ENCODE measurements at places on chromosomes 4 and X.

DNA sequence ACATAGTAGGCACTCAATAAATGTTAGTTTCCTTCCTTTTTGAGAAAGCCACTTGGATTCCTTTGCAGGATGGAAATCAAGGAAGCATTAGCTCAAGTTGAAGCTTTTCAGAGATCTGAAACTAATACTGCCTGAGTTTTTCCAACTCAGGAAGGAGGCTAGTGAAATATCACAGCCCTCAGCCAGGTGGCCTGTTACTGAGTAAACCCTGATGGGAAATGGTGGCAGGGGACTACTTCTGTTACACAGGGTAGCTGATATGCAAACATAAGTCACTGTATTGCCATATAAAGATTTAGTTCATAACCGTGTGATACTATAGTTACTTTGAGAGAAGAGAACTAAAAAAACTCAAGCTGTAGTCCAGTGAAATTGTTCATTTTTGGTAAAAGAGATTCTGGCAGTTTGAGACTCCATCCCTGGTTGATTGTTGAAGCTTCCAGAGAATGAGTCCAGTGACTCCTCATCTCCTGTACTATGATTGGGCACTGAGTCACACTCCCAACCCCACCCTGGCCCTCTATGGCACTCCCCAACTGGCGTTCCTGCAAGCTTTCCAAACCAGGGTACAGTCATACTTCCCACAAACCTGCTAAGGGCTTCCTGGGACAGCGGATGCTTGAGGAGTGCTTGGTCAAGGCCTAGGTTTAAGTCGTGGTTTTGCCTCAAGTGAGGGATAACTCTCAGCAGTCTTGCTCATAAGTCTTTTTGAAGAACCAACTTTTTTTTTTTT, 81.8 kb downstream of the MID1IP1 start:
- no peak for DNase-seq

- peak; percentile 69 for DNase-seq
Observed at GRCh38 chr4:77100234-77100633, 24.4 kb upstream of the CCNI start.

GRCh38 chr4:35539404-35540055, 704.8 kb downstream of the ARAP2 start:
- no peak for DNase-seq

- no peak for DNase-seq
Observed at GRCh38 chrX:7233580-7234406, 85.8 kb upstream of the PUDP start.

GRCh38 chr4:145697332-145697731, 17.4 kb downstream of the C4orf51 start:
- DNase-seq = no peak

- no peak for DNase-seq
Observed at GRCh38 chr4:157226035-157226434, 5.5 kb downstream of the GRIA2 start.

DNA sequence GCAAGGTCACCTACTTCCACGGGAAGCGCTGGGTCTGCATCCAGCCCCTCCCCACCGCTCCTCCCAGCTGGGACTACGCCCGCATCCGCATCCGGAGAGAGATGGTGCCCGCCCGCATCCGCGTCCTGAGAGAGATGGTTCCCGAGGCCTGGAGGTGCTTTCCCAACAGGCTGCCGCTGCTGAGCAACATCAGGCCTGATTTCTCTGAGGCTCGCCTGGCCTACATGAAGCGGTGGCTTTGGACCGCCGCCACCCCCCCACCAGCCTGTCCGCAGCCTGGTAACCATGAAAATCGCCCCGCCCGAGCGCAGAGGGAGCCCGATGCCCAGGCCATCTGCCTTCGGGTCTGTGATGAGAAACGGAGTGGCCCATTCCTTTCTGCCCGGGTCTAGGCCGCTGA, 18.1 kb downstream of the CLTRN start:
- DNase-seq = no peak

GRCh38 chrX:154046031-154046781, 26.5 kb upstream of the IRAK1 start:
- no peak for DNase-seq

GRCh38 chrX:151153667-151154066, 22.7 kb upstream of the GPR50 start:
- DNase-seq = no peak

GRCh38 chrX:97471071-97471470, 587.4 kb downstream of the RPA4 start:
- no peak for DNase-seq

DNA sequence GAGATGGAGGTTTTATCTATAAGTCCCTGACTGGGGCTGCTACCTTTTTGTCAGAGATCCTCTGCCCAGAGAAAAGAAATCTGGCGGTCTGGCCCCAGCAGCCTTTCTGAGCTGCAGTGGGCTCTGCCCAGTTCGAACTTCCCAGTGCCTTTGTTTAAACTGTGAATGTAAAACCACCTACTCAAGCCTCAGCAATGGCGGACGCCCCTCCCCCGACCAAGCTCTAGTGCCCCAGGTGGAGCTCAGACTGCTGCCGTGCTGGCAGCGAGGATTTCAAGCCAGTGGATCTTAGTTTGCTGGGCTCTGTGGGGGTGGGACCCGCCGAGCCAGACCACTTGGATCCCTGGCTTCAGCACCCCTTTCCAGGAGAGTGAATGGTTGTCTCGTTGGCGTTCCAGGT, 121.8 kb downstream of the TSPAN5 start:
- DNase-seq = no peak

DNA sequence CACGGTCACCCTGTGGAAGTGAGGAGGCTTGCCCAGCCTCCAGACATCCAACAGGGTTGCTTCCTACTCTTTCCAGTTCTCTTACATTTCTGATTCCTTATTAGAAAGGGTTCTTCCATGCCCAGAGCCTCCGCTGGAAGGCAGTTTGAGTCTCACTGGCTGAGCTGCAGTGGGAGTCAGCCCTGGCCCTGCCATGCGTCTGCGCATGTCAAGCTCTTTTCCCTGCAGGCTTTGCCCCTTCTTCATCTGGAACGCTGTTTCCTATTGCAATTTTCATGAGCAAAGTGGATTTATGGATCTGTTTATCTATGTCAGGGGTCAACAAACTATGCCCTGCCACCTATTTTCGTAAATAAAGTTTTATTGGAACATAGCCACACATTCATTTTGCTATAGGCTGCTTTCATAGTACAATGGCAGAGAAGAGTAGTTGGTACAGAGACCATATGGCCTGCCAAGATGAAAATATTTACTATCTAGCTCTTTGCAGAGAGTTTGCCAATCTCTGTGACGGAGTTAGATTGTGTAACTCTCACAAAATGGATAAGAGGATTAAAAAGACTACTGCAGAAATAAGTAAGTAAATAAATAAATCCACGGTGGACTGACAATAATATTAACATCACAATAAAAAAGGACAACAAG, 3.9 kb upstream of the CHRNA9 start:
- no peak for DNase-seq

DNA sequence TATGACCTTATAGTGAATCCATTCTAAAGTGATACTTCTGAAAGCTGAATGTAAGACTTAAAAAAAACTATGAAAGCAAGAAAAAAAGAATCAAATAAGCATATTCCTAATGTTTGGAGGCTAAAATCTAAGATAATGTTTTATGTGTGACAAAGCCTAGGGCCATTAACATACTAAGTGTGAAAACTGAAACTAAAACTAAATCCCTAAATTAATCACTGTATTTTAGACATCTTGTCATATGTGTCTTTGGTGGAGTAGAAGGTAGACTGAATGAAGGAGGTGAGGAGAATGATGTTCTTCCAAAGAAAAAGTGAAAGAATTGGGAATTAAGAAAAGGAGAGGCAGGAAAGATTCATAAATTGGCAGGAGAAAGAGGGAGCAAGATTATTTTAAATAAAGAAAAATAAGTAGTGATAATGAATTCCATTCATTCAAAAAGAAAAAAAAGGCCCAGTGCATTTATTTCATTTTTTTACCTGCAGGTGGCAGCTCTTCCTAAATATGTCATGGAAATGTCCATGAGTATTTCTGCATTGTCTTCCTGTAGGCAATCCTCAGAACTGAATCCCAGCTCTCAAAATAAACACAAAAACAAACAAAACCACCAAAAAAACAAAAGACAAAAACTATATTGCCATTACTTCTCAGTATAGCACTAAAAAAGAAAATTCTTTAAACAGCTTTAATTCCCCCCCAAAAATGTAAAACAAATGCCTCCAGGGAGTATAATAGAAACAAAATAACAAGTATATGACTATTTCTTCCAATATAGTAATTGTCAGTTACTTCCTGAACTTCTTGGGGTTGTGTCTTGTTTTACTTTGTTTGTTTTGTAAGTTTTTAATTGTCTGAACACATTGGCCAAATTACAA, 17.0 kb upstream of the AP1AR start:
- no peak for DNase-seq

DNA sequence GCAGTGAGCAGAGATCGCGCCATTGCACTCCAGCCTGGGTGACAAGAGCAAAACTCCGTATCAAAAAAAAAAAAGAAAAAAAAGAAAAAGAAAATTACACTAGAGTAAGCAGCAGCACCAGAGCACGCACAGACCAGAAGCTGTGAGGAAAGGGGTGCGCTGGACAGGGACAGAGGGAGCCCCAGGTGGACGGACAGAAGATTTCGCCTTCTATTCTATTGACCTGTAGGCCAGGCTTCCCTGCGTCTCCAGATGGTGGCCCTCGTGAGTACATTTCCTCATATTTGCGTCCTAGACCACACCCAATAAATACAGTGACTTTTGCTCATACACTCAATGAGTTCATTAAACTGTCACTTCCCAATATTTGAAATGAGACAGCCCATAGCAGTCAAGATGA, 19.1 kb downstream of the MTNR1A start:
- DNase-seq = no peak

GRCh38 chr4:579543-580175, 3.6 kb upstream of the TMEM271 start:
- DNase-seq = no peak

DNA sequence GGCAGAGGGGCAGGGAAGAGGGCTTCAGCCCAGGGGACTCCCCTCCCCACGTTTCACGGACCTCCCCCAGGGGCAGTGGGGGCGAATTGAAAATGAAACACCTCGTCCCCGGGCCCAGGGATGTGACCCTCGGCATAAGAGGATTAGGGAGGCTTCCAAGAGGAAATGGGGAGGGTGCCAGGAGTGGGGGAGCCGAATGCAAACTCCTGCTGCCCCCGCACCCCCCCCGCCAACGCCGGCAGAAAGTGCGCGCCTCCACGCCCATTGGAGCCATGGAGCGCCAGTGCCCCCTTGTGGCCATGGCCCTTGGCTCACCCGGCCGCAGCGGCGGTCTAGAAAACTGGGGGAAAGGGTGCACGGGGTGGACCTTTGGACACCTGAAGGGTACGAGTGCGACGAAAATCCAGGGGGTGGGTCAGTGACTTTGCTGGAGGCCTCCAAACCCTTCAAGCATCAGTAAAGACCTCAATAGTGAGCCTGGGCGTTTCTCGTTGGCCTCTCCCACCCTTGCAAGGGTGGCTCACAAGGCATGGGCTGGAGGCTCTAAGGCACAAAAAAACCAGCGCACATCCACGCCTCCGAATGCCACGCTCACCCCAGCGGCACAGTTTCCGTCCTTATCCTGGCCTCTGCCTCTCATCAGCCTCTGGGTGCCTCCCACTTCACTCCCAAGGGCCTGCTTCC, 120.8 kb upstream of the PJA1 start:
- peak; percentile 7 for DNase-seq

DNA sequence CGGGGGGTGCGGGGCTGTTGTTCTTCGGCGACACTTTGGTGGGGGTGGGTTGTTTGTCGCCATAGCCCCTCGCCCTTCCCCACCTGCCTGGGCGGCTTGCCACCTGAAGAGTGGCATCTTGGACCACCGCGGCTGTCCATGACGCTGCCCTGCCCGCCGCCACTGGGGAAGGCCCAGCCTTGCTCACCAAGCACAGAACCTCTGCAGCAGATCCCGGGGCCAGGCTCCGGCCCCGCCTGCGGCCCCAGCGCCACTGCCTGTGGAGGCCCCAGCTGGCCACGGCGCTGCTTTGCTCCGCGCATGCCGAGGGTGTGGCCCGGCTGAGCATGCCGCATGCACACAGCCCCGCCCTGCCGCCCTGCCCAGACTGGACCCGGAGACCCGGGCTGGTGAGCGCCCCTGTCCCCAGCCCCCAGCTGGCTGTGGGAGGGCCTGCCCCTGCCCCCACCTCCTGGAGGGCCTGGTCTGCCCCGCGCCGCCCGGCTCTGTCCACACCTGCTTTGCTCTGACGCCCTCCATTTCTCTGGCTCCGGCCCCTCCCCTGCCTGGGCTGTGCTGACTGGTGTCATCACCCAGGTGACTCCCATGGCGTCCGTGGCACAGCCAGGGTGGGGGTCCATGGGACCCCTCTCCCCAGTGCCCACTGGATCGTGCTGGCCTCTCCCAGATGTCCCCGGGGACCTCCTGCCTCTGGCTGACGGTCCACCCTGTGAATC, 5.3 kb downstream of the NAT8L start:
- DNase-seq = no peak

DNA sequence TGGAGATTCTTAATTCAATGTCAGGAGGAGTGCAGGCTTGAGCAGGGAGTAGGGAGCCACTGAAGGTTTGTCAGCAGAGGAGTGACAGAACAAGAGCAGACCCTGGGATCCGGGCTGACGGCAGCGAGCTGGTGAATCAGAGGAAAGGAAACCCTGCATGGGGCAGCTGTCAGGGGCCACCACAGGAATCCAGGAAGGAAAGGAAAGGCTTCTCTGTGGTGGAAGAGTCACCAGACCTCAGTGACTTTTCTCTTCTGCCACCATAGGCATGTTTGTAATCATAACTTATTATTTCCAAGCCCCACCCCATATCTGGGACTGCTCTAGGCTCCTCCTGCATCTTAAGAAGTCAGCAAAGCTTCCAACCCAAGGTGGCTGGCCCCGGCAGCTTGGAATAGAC, 150.9 kb downstream of the BCOR start:
- DNase-seq = peak; percentile 71

DNA sequence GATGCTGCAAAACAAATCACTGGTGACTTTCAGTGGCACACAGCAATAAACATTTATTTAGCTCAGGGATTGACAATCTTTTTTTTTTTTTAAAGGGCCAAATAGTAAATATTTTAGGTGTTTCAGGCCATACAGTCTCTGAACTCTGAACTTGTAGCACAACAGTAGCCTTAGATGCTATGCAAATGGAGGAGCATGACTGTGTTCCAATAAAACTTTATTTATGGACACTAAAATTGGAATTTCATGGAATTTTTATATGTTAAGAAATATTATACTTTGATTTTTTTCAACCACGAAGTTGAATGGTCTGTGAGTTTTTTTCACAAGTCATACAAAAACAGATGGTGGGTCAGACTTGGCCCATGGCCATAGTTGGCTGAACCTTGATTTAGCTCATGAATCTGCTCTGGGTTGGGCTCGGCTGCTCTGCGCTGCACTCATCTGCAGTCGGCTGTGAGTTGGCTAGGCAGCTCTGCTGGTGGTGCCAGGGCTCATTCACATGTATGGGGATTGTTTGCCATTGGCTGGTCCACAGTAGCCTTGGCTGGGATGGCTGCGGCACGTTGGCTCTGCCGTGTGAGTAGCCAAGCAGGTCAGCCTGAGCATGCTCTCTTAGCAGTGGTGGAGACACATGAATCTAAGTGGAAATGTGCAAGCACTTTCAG, 231.7 kb upstream of the PGRMC2 start:
- no peak for DNase-seq

- no peak for DNase-seq
Observed at GRCh38 chr4:52199574-52200338, 148.7 kb downstream of the SPATA18 start.

GRCh38 chrX:144219035-144219434, 335.2 kb downstream of the UBE2NL start:
- DNase-seq = no peak
